ENCODE measurements at places on chromosomes 12 and 14.

DNA sequence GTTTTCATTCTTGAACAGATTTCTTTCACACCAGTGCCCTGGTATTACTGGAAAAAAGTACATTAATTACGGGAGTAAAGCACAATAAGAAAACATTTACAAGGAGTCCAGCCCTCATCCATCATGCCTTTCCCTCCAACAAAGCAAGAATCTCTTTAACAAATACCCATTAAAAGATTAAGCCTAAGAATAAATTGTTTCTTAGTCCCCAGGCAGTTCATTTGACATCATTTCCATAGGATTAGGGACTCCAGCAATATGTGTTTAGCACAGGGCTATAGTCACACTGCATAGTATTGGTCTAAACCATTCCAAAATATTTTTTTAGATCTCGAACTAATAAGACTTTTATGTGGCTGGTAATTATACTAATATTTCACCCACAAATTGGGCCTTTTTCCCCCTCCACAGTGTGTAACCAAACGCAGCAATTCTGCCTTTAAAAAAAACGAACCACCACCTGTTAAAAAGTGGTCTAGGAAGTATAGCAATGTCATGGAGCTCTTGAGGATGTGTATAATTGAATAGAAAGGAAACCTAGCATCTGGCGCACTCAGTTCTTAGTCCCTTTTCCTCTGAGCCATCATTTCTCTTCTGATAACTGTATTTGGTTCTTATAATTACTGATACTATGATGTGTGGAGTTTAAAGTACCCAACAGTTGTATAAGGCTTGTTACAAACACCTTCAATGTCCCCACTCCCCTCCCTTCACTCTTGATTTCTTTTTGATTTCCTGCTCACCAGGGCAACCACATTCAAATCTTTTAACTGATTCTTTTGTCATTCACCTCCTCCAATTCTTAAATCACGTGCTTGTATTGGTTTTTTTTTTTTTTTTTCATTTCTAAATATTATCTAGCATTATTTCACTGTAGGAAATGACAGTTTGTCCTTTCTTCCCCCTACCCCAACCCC lies 138.7 kb downstream of the ETV6 start:
- no peak for DNase-seq

DNA sequence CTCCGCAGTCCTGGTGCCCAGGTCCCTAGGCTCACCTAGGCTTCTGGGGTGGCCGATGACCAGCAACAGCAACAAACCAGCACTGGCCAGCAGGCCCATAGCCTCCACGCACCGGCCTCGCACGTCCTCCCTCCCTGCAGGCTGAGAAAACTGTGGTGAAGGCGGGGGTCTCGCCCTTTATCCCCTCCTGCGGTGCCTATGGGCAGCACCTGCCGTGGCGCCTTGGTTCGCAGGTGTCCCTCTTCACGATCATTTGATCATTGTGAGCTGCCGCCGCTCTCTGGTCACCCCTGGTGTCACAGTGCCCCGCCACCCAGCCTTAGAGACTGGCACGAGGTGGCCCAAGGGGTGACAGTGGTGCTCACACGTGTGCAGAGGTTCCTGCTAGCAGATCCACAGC lies at the start of gene OVCH1:
Gene OVCH1 (minus strand): TSS at position 99 of the 400 bp plus-strand sequence. CDS start 0 bp downstream, at position 99.
- no peak for DNase-seq

DNA sequence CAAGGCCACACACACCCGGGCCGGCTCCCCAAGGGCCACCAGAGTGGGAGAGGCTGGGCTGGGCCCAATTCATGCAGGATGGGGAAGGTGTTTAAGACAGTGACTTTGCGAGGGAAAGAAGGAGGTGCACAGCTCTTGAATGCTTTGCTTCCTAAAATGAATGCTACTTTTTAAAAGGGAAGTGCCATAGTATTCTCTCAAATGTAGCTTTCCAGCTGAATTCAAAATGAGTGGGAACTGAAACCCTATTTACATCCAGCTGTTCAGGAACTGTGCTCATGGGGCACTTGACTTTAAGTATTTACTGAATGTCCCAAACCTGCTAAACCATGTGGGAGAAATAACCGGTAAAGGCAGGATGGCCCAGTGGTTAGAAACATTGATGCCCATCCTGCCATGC lies 7.6 kb downstream of the ITPK1 start:
- no peak for DNase-seq

GRCh38 chr14:89432226-89432625 lies 15.2 kb upstream of the FOXN3 start:
- DNase-seq: no peak

DNA sequence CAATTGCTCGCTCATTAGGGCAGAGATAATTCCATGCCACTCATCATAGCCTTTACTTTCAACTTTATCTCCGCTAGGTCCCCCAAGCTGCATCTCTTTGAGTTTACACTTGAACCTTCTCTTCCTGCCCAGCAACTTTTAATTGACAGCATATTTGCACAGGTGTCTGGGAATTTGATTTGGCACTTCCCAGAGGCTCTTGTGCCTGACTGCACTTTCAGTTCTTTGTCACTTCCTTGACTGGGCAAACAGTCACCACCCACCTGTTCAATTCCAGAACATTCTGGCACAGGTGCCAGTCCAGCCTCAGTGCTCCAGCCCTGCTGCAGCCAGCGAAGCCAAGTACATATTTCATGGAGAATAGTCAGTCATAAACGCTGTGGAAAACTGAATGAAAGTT lies 110.1 kb upstream of the LRIG3 start:
- no peak for DNase-seq

- DNase-seq: no peak
These were observed 35.2 kb upstream of the IFT81 start for GRCh38 chr12:110088936-110089335.

DNA sequence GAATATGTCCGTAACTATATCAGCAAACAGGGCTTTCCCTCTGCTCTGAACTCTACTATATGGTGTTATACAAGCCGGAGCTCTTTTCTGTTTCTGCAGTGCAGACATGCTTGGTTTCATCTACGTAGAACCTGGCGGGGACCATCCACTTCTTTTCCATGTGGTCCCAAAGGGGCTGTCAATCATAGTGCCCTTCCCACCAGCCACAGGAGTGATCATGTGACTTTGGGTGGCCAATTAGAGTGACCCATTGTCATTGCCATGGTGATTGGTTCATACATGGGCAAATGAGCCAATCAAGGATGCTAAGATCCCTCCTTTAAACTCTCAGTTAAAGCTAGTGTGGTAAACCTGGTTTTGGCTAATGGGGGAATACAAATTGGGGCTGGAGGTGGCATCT lies 281.3 kb downstream of the TMEM132D start:
- DNase-seq: no peak

GRCh38 chr14:52380294-52380693 lies 66.2 kb downstream of the PTGER2 start:
- no peak for DNase-seq

GRCh38 chr12:103249607-103250006 lies 246.2 kb downstream of the C12orf42 start:
- DNase-seq: no peak

DNA sequence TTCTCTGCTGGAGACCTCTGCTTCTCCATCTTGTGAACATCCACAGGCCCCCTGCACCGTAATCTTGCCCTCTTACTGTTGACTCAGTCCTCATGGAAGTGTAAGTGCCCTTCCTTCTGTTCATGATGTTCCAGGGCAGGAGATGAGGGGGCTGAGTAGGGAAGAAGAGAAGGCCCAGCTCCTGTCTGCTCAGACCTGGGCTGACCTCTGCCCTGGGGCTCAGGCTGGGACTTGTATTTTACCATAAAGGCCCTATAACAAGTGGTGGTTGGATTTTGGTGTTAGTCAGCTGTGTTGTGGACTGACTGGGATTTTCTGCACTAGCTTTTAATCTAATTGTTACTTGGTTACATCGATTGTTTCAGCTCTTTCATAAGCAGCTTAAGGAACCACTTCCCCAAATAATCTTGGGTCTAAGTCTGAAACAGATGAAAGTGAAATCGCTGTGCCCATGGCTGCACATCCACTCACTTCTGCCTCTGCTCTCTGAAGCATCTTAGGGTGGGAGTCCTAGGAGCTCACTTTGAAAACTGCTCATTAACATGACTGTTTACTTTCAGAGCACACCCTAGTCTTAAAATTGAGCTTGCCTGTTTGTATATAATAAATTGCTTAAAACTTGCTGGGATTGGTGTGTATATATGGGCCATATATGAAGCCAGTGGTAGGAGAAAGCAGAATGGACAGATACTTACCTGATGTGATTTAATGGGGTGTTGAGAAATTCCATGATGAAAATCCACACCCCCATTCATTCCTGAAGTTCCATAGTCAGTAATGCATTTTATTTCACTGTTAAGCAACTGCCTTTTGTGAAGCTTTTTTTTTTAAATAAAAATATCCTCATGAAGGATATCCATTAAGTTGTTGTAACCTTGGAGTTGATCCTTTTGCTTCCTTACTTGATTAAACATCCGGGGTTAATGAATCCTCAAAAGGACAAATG lies 17.7 kb downstream of the C12orf71 start:
- no peak for DNase-seq

- no peak for DNase-seq
These were observed 59.5 kb downstream of the IFNG-AS1 start for GRCh38 chr12:68048648-68049297.

DNA sequence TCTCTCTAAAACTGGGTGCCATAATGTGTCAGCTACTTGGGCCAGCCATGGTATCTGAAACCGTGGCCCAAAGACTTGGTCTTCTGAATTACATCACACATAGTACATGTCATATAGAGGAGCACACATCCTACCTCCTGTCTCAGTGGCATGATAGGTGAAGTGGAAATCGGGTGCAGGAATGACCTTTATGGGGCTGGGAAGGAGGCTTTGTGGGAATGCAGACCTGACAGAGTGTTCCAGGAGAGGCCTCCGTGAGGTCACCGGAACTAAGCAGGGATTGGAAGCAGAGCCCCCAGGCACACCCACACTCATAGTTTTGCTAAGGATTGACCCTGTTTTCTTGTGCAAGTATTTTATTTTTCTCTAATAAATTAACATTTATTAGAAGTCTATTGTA lies 82.6 kb downstream of the NTF3 start:
- DNase-seq: no peak

DNA sequence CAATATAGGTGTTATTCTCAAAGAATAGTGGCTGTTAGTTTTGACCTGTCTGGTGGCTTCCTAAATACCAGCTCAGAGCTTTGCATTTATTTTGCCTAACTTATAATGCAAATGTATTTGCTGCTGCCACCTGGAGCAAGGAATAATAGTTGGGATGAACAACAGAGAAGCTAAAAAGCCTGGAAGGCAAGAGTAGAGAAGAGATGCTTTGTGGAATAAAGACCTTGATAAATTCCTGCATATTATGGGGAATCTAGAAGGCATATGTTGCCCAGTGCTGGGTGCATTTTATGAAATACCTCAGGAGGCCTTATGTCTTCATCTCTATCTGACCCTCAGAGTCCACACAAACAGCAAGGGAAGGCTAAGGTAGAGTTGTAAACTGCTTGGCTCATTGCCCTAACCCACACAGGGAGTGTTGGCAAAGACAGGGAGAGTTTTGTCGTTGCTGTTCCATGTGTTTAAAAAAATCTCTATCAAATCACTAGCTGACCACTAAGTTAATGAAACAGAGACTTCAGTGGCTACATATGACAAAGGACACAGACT lies 53.7 kb upstream of the SCAF11 start:
- DNase-seq: no peak

- no peak for DNase-seq
These were observed 94.2 kb downstream of the ETV6 start for GRCh38 chr12:11743423-11744409.

DNA sequence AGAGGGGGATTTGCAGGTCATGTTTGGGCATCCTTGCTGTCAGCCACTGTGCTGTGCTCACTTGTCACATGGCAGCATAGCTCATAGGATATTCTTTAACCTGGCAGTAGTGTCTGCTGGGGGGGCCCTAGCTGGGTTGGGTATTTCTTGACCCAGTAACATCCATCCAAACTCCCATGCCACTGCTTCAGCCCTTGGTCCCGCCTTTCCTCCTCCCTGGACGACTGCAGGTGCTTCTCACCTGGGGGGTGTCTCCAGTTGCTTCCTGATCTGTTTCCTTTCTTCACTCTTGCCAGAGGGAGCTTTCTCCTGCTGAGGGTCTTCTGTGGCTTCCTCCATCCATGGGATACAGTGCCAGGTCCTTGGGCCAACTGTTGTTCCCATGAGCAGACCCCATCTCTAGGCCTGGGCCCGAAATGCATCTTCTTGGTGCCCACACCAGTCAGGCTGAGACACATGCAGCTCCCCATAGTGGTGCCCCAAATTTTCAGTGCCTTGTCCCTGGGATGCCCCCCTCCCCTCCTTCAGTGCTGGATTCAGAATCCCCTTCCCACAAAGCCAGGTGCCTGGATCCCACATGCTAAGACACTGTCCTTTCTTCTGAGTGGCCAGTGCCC lies 20.5 kb downstream of the C14orf132 start:
- no peak for DNase-seq

- no peak for DNase-seq
These were observed 216.5 kb upstream of the BTG1 start for GRCh38 chr12:92362126-92362525.

DNA sequence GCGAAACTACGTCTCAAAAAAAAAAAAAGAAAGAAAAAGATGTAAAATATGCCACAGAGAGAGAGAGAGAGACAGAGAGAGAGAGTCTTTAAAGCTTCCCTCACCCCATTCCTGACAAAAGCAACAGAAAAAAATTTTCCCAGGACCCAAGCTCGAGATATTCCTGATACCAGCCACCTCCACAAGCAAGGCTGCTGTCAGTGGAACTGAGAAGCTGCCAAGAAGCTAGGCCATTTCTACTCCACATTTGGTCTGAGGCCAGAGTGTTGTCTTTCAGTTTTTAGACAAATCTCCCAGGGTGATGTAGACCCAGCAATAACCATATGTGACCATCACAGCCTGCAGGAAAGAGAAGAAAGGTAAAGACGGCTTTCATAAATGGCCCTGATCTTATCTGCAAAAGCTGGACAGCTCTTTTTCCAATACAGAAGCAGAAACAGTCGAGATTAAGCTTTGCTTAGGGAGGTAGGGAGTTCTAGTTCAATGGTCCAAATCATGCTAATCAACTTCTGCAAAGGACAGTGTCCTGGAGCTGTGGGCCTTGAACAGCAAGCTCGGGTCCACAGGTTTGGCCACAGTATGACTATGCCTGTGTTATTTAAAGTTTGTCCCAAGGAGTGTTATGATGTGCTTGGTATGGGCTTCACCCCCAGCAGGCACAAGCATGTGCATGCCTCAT lies 130.3 kb upstream of the NUDT4 start:
- DNase-seq: no peak
